ENCODE measurements at places on chromosomes 12 and 14.
A peak's percentile ranks its signal among the peaks of the same experiment; 100 is the strongest.

DNA sequence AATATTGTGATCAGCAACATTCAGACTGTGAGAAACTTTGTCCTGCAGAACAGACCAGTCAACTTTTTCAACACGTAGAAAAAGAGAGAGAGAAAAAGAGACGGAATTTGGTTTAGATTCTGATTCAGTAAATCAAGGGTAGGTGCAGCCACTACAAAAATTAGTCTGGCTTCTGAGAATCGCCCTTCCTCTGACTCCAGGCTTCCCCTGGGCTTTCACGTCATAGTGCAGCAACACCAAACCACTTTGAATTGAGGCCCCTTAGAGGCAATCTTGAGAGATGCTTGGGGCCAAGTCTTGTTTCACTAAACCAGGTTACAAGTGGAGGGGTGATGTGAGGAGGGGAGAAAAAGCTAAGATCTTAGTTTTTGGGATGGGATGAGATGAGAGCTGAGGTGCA is 37.5 kb upstream of the PTGR2 start:
- no peak for DNase-seq

DNA sequence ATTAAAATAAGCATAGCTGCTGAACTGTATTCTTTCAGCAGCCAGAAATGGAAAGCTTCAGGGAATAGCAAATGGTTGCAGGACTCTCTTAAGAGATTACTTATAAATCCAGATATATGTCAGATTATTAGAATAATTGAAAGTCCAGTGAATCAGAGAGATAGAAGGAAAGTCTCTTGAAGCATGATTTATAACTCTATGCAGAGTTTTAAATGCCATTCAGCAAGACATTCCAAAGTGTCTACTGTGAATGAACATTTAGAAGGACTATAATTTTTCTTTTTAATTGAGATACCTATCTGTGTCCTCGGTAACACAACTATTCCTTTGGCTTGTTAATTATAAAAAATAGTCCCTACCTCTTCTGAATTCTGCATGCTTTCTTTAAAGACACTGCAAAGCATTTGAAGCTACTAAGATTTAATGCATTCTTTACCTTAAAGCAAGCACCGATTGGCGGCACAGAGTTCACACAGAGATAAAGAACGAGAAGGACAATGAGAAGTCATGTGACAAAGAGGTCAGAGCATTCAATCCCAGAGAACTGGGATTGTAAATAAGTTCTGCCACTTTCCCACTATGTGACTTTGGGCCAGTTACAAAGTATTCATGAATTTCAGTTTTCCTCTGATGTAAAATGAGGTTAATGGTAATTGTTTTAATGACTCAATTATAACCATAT is 371.0 kb upstream of the ATP2B1 start:
- DNase-seq, result no peak

GRCh38 chr14:90569201-90569600 is 172.4 kb downstream of the CALM1 start:
- DNase-seq, result no peak

DNA sequence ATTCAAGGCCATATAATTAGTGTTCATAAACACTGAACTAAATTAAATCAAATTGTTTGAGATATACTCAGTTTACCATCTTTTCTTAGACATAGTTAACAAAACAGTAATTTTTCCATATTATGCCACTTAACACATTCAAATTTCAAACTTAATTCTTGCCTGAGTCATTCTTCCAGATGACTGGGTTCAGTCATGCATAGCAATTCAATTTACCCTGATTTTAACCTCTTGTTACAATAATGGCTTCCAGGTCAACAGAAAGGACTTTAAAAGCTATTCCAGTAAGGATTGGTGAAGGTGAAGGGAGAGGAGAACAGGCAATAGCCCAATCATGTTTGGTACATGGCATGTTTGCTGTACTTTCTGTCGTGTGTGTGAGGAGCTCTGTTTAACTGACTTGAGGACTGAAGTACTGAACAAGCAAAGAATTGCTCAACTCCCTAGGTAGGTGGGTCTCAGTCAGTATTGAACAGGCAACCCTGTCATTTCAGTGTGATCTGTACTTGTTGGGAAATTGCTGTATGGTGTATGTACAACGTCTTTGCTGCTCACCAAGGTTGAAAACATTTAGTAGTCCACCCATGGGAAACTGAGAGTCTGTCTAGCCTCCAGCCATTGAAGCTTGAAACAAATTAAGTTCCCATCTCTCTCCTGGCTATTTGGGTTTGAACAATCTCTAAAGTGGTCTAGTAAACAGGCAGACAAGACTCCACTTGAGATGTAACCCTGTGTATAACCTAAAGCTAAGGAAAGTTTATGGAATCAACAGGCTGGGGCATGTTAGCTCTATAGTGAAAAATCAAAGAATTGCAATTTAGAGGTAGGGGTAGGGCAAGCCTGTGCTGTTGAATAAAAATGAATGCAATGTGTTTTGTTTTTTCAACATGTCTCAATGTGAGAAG is 327.2 kb downstream of the BTG1 start:
- peak; percentile 38 for DNase-seq

- no peak for DNase-seq
Observed at GRCh38 chr12:31887109-31887811, 72.0 kb upstream of the RESF1 start.

DNA sequence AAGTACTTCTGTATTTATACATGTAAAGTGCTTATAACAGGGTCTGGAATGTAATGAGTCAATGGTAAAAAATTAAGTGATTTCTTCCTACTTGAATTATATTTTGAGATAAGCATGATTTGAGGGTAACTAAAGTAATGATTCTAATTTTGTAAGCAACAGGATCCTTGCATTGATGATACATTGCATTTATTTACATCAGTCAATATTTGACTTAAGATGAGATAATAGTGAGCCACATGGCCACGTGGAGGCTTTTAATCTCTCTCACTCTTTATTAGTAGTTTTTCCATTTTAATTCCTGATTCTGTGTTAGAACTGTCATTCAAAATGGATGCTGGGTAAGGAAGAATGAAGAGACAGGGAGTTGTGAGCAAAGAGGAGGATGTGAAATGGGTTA is 298.1 kb upstream of the PRICKLE1 start:
- DNase-seq, result no peak

Measured in kidney tubule cell (primary cell).